SW 1271 (cell line): ENCODE measurements at places on chromosomes 6 and 20.

DNA sequence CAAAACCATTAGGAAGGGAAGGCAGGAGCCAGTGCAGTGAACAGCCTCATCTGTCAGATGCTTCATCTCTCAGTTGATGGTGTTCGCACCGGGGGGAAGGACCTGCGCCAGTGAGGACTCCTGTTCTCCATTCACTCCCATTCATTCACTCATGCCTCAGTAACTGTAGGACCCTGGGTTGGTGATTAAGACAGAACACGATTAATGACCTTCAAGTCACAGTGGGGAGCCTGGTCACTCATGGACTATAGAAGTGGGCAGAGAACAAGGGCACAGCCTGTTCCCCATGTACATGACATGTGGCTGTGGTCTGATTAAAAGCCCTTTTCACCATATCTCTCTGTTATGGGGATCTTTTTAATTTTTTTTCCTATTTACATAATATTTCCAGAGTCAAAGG, 113.3 kb downstream of the RPS12 start:
- no peak for DNase-seq

- no peak for DNase-seq
Observed at GRCh38 chr20:15656124-15656523, 917.1 kb downstream of the KIF16B start.

GRCh38 chr20:25622049-25622448, 1.8 kb downstream of the NANP start:
- DNase-seq, result no peak

DNA sequence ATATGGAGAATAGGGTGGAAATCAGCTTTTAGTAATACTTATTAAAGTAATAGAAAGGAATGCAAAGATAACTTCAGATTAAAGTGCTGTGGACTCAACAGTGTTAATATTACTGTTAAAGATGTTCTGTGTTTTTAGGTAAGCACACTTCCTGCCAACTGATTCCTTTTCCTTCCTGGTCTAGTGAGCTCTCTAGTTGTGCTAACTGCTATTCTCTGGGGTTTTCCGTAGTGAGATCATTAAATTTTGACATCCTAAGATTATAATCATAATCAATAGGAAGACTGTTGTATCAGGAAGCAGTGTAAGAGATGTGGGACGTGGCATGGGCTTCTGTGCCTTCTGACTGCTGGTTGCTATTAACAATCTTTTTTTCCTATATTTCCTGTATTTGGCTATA, 1.2 kb upstream of the TMEM217 start:
- no peak for DNase-seq

- DNase-seq, result no peak
Observed at GRCh38 chr6:22189946-22190345, 106.9 kb downstream of the PRL start.
